ENCODE measurements at places on chromosomes 2 and 18.
A peak's percentile ranks its signal among the peaks of the same experiment; 100 is the strongest.

GRCh38 chr2:121159291-121160071 is 125.5 kb downstream of the TFCP2L1 start:
- DNase-seq = no peak

GRCh38 chr2:67752969-67753368 is 309.8 kb downstream of the C1D start:
- no peak for DNase-seq

GRCh38 chr2:11719230-11719977 is 27.0 kb upstream of the LPIN1 start:
- no peak for DNase-seq

GRCh38 chr18:73948497-73948896 is 199.1 kb downstream of the FBXO15 start:
- no peak for DNase-seq

- peak; percentile 23 for DNase-seq
These were observed 127.8 kb downstream of the STK39 start for GRCh38 chr2:168119515-168120141.

DNA sequence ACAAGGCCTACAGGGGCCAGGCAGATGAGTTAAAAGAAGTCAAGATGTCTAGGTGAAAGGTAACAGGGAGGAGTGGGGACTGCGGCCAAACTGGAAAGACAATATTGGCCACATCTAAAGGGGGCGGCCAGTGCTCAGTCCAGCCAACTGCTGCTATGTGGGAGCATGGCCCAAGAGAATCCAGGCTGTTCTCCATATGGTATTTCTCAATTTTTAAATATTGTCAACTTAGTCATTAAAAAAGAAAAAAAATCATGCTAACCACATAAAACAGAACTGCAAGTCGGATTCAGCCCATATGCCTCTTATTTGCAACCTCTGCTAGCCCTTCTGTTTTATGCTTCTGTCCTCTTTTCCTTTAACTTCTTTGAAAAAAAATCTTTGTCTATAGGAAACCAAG is 14.8 kb downstream of the TRABD2A start:
- DNase-seq = no peak

- no peak for DNase-seq
These were observed 48.9 kb downstream of the TGFA start for GRCh38 chr2:70504750-70505149.

GRCh38 chr2:169480079-169480465 is 778 bp downstream of the BBS5 start:
- no peak for DNase-seq

- DNase-seq = no peak
These were observed 91.2 kb upstream of the SESTD1 start for GRCh38 chr2:179355881-179356280.

GRCh38 chr2:127619203-127619590 is 26.8 kb upstream of the GPR17 start:
- no peak for DNase-seq

- DNase-seq = no peak
These were observed 404.6 kb downstream of the ARHGAP15 start for GRCh38 chr2:143533846-143534245.

DNA sequence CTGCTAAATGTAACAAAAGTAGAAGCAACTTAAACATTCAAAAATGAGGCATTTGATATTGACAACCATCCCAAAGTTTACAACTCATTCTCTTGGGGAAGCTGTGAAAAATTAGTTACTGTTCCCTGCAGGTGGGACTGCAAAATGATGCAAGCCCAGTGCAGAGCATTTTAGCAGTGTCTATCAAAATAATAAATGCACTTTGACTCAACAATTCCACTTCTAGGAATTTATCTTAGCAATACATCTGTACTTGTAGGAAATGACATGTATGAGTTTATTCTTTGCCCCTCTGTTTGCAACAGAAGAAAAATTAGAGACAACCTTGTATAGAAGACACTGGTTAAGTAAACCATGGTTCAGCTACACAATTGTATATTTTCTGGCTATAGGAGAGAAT is 48.0 kb upstream of the TLK1 start:
- DNase-seq = no peak

DNA sequence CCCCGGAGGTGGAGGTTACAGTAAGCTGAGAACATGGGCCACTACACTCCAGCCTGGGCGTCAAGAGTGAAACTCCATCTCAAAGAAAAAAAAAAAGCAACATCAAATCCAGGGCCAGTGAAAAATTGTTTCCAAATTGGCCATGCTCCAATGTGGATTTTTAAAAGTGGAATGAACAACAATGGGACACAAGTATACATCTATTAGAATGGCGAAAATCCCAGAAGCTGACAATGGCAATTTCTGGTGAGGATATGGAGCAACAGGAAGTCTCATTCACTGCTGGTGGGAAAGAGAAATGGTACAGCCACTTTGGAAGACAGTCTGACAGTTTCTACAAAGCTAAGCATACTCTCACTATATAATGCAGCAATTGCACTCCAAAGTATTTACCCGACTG is 161.4 kb downstream of the UXS1 start:
- no peak for DNase-seq

DNA sequence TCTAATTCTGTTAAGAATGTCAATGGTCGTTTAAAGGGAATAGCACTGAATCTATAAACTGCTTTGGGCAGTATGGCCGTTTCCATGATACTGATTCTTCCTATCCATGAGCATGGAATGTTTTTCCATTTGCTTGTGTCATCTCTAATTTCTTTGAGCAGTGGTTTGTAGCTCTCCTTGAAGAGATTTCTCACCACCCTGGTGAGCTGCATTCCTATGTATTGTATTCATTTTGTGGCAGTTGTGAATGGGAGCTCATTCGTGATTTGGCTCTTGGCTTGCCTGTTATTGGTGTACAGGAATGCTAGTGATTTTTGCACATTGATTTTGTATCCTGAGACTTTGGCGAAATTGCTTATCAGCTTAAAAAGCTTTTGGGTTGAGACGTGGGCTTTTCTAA is 38.3 kb upstream of the WDR75 start:
- DNase-seq = no peak

- no peak for DNase-seq
These were observed 7.6 kb downstream of the ADRA2B start for GRCh38 chr2:96108541-96109360.

DNA sequence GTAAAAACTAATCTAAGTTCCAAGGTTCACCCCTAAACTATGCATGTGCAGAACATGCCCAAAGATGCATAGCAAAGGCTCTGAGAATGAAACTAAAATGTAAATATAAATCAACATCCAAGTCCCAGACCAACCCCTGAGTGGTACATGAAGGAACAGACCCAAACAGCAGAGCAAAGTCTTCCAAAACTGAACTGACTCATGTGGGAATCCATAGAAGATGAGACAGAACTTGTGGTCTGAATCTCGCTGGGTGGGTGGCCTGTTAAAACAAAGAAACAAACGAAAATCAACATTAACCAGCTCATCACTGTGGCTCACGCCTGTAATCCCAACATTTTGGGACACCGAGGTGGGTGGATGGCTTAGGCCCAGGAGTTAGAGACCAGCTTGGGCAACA is 29.5 kb upstream of the ATRAID start:
- DNase-seq = no peak

Data from CD4-positive, alpha-beta memory T cell (primary cell).